ENCODE measurements at places on chromosomes 12 and 14.

DNA sequence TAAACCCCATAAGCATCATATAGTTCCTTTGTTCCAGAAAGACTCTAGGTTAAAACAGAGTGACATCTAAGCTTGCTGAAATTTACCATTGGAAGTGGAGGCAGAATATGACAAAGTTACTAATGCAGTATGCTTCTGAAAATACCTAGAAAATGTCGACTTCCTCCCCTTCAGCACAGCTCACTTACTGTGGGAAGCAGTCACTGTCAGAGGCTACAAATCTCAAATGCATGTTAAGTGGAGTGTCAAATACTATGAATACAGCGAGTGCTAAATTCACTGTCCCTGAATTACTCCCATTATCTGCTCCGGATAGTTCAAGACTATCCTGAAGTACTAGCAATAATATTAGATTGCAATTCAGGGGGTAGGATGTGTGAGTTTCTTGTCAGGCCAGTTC, 1454.6 kb downstream of the AACS start:
- no peak for DNase-seq

- no peak for DNase-seq
Measured at GRCh38 chr12:99766408-99766807, 118.9 kb downstream of the GARIN6 start.

DNA sequence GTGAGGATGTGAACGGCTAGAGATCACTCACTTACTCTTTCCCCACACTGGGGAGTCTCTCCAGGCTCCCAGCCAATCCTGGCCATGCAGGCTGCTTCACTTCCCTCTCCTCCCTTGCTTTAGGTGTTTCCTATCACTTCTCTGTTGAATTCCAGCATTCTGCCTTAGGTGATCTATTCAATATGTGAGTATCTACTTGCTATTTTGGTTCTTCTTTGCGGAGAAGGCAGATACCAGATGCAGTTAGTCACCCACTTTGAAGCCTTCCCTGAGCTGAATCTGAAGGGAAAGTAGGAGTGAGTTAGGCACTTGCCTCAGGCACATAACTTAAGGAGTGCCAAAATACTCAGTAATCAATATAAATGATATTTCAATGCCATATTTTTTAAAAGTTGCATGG, 36.0 kb upstream of the FAR2 start:
- DNase-seq, result no peak

DNA sequence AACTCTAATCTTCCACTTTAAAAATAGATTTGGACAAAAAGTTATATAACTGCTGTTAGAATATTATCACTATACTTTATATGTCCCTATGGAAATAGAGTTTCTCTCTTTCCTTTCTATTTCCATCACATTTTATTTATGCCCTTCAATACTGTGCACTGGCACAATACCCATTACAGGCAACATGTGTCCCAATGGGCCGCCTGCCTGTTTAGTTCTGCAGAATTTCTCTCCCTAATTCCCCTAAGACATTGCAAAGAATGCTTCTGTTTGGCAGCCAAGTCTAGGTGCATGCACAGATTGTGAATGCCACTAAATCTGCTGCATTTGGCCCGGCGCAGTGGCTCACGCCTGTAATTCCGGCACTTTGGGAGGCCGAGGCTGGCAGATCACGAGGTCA, 520.4 kb upstream of the FLRT2 start:
- DNase-seq, result no peak

DNA sequence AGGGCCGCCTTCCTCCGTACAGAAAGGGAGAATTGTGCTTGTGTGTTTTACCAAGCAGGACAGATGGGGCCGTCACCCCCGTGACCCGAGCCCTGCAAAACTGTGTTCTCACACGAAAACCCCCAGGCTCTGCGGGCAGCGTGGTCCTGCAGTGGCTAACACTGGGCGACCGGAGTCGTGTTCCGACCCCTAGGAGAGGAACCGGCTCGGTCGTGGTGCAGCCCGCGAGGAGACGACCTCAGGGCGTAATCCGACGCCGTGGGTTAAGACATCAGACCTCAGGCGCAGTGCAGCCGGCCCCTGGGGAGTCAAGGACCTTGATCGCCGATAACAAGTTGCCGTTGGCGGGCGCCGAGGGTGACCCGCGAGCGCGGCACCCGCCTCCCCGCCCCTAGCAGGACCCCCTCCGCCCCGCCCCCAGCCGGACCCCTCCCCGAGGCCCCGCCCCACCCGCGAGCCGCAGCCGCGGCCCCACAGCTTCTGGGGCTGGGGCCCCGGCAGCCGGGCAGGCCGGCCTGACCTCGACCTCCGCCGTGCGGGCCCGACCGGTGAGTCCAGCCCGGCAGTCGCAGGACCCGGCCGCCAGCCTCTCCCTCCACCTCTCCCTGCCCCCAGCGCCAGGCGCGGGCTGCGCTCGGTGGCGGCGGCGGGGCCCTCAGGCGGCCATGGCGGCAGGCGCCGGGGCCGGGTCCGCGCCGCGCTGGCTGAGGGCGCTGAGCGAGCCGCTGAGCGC, at the start of gene CHPT1:
TSS of gene CHPT1 (plus strand) at position 444 of the 733 bp plus-strand sequence. CDS start at position 666, 222 bp downstream.
- DNase-seq, result peak; percentile 71

- no peak for DNase-seq
Measured at GRCh38 chr14:105862581-105863239, 336.3 kb downstream of the TMEM121 start.

DNA sequence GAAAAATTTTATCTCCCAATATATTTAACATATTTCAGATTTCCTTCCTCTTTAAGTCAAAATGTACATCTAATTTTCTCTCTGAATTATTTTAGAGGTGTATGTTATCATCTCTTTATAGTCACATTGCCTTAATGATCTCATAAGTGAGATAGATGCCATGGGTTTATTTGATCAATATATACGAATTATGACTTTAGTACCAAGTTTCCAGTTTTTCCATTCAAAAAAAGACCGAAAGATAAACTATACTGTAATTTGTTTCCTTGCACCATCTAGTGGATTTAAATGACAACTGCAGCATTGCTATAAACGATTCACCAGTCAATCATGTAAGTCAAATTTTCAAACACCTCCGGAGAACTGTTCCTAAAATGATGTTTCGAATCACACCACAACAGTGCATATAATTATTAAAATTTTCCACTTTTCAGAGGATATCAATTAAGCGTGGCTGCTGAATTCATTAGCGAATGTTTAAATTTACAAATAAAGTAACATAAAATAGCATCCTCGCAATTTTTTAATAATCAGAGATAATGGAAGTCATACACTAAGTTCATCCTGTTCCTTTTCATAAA, 419 bp upstream of the ATXN7L3B start:
- no peak for DNase-seq

DNA sequence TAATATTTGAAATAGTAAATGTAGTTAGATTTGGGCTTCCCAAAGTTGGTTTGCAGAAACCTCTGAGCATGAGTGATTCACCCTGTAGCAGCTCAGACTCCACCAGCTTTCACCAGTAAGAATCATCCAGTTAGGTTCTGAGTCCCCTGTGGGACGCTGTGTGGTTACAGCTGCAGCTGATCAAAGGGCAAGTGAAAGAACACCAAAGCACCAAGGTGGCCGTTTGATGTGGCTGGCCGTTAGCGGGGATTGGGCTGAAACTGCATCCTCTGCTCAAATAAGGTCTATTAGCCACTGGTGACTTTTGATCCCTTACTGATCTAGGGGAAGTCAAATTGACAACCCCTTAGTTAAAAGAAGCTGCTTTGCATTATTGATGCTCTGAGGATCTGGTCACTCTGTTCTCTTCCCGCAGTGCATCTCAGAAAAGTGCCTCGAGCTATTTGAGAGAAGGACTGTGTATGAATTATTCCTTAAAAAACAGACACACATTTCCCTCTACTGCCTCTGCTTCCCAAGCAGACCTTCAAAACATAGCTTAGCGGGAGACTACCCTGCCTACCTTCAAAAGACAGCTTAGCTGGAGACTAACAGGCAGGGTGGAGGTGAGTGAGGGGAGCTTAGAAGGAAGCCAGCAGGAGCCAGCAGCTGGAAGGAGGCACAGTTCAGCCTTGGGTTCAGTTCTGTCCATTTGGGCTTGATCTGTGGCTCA, 3.7 kb downstream of the ABHD12B start:
- DNase-seq, result peak; percentile 75

GRCh38 chr12:89469361-89469760, 55.2 kb downstream of the GALNT4 start:
- peak; percentile 25 for DNase-seq

GRCh38 chr12:43842259-43842658, 6.4 kb downstream of the TMEM117 start:
- no peak for DNase-seq

DNA sequence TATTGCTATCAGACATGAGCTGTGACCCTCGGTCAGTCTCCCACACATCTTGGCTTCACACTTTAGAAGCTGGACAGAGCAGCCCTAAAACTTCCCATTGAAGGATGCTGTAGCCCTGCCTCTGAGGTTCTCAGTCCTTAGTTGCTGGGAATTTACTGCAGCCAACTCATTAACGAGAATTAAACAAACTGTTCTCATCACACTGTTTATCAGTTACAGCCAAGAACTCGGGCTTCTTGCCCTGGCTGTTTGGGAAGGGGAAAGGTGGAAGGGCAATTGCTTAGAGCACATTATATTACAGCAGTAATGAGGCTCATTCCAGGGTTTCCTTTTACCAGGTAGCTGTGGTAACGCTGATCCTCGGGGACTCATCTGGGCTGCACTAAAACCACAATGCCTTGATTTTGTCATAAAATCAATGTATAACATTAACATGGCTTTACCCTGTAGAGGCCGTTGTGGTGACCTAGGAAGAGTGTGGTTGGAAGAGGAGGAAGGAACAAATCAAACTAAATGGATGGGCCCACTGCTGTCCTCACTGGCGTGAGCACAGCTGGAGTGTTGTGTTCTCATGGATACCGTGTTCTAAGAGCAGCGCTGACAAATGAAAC, 87.1 kb downstream of the GPR135 start:
- DNase-seq, result no peak

DNA sequence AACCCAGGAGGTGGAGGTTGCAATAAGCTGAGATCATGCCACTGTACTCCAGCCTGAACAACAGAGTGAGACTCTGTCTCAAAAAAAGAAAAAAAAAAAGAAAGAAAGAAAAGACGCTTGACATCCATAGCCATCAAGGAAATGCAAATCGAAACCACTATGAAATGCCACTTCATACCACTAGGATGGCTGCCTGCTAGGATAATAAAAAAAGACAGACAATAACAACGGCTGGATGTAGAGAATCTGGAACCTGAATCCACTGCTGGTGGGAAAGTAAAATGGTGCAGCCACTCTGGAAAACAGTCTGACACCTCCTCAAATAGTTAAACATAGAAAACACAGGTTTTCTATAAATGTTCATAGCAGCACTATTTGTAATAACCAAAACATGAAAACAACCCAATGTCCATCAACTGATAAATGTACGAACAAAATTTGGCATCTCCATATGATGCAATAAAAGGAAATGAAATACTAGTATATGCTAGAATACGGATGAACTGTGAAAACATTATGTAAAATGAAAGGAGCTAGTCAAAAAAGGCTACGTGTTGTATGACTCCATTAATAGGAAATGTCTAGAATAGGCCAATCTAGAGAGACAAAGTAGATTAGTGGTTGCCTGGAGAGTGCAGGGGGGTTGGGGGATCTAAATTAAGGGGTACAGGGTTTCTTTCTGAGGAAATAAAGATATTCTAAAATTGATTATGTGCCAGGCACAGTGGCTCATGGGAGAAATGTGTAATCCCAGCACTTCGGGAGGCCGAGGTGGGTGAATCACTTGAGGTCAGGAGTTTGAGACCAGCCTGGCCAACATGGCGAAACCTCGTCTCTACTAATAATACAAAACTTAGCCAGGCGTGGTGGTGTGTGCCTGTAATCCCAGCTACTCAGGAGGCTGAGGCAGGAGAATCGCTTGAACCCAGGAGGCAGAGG, 9.7 kb downstream of the WSB2 start:
- no peak for DNase-seq

DNA sequence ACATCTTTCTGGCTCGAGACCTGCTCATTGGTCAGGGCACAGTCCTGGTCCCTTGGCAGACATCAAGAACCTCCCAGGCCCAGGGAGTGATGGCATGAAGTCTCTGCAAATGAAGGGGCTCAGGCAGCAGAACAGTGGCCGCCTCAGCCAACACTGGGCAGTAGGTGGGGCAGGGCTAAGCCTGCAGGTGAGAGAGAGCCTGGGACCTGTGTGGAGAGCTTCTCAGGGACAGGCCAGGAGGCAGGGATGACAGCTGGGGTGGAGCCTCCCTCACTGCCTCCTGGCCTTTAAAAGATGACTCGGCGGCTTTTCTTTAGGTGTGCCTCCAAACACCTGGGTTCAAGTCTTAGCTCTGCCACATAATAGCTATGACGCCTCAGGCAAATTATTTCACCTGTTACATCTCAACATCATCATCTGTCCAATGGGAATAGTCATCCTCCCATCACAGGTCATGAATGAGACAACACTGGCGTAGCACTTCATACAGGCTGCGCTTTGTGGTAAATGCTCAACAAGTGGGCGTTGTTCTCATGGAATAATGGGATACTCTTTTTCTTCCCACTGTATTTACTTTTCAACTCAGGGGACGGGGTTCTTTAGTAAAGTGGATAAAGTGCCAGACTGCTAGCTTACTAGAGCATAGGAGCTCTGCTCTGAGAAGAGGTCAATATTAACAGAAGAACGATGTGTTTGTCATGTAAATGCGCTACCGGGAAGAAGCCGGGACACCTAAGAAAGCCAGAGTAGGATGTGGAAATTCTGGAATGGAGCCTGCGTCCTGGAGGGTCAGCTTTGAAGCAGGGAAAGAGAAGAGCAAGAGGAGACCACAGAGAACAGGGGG, 277.4 kb downstream of the FOXN3 start:
- DNase-seq, result no peak

- no peak for DNase-seq
Measured at GRCh38 chr12:9252256-9252655, 44.1 kb upstream of the PZP start.

DNA sequence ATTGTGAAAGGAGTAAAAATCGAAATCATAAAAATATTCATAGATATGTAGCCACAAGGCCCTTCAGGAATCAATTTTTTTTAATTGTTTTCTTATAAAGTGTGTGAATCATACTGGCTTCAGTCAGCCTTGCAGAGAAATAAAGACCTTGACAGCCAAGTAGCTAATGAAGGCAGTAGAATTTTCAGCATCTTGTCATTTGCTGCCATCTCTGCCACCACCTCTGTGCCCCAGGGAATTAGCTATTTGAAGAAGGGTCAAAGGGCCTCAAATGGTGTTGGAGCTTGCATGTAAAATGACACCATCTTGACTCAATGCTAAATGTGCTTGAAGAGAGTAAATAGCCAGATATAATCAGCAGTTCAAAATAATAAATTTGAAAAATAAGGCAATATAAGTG, 359.4 kb upstream of the DCN start:
- no peak for DNase-seq

DNA sequence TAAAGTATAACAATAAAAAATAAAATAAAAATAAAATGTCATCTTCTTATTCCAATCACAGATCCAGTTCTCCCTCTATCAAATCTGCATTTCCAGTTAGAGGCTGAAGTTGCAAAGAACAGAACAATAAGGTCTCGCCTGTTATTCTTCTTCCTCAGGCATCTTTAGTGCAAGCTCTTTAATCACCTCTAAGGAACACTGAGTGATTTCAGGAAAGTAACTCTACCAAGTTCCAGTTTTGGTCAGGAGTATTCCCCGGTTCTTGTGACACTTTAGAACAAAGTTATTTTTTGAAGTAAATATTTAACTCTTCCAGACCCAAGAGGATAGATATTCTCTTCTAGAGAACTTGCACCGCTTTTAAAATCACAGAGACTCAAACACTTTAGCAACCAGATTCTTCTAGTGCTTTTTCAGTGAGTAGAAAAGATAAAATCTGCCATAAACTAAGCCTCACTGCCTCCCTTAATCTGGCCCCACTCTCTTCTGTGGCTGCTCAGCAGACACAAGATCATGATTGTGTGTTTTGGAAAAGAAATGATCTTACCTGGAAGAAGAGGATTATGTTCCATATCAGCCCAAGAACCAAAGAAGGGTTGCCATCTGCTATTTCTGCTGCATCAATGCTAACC, 57.9 kb upstream of the DICER1 start:
- DNase-seq, result no peak

GRCh38 chr12:63068857-63069442, 82.1 kb downstream of the AVPR1A start:
- no peak for DNase-seq

All from stimulated activated naive CD8-positive, alpha-beta T cell treated with anti-CD3 and anti-CD28 coated beads, Interleukin-15, amount 100 ng/mL, for 72 hours (primary cell).